GM12891 (cell line): ENCODE measurements at places on chromosomes 2 and 18.

GRCh38 chr2:113278742-113279139, at the start of gene PAX8:
Gene PAX8 (minus strand): TSS chr2:113278921. CDS start chr2:113278394, 527 bp downstream.
- no peak for DNase-seq

GRCh38 chr2:58914733-58915505, 673.8 kb upstream of the FANCL start:
- DNase-seq = no peak

GRCh38 chr18:25055076-25055475, 296.9 kb downstream of the ZNF521 start:
- DNase-seq = no peak

- no peak for DNase-seq
These were observed 28.1 kb downstream of the SLC1A4 start for GRCh38 chr2:65017335-65017734.

DNA sequence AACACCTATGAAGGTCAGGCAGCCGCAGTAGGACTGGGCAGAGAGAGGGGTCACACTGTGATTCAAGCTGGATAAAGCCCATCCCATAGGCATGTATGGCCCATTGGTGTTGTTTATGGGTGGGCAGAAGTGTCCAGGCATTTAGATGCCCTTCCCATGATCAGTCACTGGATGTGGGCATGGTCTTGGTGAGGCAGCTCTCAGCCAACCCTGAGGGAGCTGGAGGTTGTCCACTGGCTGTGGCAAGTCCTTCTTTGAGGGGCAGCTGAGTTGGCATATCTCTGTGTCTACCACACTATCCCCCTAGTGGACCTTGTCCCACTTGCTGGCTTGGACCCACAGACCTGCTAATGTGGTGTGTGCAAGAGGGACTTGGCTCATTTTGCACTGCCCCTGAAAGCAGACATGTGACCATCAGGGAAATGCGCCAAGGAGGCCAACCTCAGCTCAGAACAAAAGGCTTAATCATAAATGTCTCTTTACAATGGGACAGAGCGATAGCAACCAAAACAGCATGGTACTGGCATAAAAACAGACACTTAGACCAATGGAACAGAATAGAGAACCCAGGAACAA, 82.0 kb downstream of the TMEM17 start:
- DNase-seq = no peak

DNA sequence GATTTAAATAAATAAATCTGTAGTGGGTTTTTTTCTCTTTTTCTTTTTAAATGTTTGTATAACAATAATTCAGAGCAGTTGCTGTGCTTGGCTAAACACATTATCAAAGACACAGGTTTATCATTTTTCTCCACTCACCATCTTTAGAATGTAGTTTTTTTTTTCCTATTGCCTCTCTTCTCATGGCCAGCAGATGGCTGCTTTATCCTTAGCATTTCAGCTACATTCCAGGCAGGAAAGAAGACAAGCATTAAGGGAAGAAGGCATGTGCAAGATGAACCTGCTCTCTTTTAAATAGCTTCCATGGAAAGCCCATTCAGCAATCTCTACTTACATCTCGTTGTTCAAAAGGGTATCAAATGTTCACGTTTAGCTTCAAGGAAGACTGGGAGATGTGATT, 42.6 kb downstream of the ARHGAP15 start:
- no peak for DNase-seq

DNA sequence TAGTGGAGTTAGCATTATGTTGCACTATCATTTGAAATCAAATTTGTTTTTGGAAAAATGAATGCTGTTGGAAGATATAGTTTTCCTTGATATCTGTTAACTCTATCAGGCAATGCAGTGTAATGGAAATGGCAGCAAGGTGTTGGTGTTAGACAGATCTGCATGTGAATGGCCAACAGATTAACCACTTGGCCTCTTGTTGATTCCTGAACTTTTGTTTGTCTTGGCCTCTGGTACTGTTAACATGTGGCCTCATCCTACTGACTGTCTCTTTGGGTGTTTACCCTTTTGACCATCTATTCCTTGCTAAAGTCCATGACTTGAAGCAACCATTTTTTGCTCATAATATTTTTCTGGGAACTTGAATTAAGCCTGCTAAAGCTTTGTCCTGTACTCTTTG, 110.2 kb upstream of the CDH2 start:
- DNase-seq = no peak

DNA sequence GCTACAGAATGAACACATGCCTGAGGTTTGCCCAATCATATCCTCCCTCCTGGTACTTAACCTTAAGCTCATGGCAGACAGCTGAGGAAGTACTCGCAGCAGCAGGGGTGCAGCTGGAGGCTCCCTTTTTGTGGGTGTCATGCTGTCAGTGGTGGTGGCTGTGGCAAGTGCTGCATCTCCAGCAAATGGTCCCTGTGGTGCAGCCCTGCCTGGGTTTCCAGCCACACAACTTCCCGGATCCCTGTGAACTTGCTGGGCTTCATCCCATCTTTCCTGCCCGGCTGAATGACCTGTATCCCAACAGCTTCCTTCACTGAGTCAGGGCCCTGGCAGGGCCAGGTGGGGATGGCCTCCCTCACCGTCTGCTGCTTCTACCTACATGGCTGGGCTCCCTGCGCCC, 5.0 kb downstream of the TMEM185B start:
- DNase-seq = no peak

DNA sequence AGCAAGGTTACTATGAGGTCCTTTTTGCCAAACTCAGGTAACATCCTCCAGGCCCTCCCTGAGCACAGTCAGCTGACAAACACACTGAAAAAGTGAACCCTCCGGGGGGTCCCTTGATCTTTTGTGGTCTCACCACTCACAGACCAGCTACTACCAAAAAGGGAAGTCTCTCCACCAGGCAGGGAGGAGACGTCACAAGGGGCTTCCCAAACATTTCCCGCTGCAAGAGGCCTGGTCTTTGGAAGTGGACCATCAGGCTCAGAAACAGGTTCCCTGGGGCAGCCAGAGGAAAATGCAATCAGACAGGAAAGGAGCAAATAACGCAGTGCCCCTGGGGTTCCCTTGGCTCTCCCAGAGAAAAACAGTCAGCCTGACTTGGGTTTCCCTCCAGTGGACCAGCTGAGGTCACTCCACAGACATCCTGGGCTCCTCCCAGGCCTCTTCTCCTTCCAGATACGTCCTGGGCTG, 38.7 kb upstream of the POMC start:
- no peak for DNase-seq

DNA sequence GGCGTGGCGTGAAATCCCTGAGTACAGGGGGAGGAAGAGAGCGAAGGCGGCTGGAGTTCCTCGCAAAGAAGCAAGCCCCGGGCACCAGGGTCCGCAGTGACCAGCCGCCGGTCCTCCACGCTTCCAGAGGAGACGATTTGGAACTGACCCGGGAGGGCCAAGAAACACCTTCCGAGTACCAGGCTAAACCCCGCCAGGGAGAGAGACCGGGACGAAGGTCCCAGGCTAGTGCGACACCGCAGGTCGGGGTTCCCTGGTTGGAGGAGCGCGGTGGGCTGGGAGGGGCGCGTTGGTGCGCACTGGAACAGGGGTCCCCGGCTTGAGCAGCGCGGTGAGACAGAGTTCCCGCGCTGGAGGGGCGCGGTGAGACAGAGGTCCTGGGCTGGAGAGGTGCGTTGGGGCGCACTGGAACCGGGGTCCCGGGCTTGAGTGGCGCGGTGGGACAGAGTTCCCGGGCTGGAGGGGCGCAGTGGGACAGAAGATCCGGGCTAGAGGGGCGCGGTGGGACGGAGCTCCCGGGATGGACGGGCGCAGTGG, 901 bp downstream of the WDFY1 start:
- peak; percentile 36 for DNase-seq

- no peak for DNase-seq
These were observed 356.6 kb downstream of the RIT2 start for GRCh38 chr18:42758852-42759251.

GRCh38 chr18:79384834-79385233, 10.9 kb upstream of the NFATC1 start:
- no peak for DNase-seq

- DNase-seq = no peak
These were observed 43.5 kb downstream of the RAB3GAP1 start for GRCh38 chr2:135095591-135095990.

DNA sequence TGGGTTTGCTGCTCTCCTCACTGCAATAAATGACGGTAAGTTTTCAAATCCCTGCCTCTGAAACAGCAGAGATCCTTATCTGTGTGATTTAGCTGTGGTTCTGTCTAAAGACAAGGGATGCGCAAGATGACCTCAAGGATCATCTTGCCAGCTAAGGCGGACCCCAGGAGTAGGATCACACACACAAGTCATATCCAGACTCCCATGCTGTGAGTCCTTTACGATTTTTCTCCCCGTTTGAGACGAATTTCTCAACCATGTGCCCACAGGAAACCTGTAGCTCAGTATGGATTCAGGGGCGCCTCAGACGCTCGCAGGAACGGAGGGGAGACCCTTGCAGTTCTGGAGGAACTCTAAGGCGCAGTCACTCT, 11.1 kb upstream of the DCTN1 start:
- DNase-seq = no peak

GRCh38 chr2:237920673-237921072, 46.1 kb upstream of the UBE2F start:
- no peak for DNase-seq

DNA sequence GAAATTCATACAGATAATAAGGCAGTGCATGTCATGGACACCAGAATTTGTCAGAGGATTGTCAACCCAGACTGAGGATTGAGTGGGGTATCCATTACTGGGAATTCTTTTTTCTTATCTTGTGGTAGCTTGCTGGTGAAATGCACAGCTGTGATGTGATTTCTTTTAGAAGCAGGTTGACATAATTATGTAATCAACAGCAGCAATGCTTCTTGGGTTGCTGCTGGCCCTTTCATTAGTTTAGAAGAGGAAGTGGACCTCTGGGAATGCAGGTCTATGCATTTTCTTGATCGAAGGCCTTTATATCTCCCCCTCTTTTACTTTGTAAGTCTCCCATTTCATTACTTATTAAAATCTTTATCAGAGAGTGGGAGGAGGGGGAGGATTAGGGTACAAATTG, 319.9 kb downstream of the AGPS start:
- DNase-seq = no peak

DNA sequence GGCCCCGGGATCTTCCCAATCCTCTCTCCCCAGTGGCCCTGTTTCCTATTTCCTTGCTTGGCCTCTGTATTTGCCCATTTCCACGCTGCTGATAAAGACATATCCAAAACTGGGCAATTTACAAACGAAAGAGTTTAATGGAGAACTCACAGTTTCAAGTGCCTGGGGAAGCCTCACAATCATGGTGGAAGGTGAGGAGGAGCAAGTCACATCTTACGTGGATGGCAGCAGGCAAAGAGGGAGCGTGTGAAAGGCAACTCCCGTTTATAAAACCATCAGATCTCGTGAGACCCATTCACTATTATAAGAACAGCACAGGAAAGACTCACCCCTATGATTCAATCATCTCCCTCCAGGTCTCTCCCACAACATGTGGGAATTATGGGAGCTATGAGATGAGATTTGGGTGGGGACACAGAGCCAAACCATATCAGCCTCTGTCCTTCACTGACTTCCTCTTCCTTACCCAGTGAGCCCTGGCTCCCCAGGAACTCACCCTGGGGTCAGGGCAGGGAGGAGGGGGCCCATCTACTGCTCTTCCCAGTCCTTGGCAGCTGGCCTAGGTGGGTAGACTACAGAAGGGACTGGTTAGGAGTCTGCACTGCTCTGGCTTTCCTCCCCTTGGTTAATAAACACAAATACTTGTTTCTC, 105.8 kb upstream of the MYCN start:
- DNase-seq = no peak

- DNase-seq = no peak
These were observed 100.2 kb upstream of the TEX51 start for GRCh38 chr2:126798276-126799140.

GRCh38 chr2:17538022-17538843, 2.3 kb upstream of the VSNL1 start:
- no peak for DNase-seq

- DNase-seq = no peak
These were observed 65.7 kb upstream of the NCKAP5 start for GRCh38 chr2:133633881-133634409.

DNA sequence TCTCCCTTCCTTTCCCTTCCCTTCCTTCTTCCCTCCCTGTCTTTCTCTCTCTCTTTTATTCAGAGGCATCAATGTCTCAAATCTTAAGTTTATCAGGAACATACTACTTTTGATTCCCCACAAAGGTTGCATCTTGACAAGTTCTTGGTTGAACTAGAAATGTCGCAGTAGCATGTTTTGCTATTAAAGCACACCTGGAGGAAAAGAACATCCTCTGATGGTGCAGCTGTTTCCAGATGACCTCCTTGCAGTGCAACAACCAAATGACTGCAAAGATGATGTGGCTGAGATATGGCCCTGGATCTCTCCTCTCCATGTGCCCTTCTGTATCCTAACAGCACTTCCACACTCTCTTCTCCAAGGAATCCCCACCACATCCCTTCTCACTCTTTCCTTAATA, 127.2 kb downstream of the SLC8A1 start:
- no peak for DNase-seq

DNA sequence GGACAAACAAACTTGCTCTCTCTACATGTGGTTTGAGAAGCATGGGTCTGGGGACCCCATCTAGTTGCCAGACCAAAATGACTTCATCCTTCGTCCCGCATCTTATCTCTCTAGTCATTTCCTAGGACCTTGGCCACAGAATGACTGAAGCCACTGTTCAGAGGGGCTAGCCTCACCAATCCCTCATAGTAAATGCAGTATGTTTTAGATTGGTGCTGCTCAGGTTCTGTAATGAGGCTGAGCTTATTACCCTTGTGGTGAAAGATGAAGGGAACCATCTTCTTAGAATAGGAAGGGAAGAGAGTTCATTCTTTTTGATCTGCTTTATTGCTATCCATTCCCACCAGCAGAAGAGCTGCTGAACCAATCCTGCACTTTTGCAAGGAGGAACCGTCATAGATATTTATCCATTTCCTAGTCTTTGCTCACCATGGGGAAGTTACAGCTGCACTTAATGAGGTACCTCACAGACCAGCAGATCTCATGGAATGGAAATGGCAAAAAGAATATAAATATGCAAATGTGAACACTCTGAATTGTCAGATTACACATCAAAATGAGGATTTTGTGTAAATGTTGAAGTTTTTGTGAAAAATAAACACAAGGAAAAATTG, 436.7 kb downstream of the LPIN1 start:
- DNase-seq = no peak

GRCh38 chr2:176565641-176566323, 296.5 kb downstream of the MTX2 start:
- DNase-seq = no peak
